Substantia nigra (tissue), 51 donors: ENCODE measurements at places on chromosomes 11 and 22.

DNA sequence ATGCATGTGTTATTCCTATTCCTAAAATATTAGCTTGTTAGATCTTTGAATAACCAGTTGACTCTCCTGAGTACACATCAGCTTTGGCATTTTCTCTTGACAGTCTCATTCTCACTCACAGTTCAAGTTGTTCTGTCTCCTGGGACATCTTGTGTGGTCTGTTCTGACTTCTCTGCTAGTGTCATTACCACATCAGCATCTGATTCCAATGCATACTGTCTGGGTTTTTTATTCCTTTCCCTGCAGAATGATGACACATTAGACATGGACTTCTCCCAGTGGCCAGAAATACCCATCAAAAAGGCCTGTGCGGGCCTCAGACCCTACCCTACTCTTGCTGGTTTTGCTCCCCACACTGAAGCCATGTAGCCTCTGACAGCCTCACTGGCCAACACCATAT lies 2.7 kb downstream of the ZNF74 start:
- DNase-seq = no peak

DNA sequence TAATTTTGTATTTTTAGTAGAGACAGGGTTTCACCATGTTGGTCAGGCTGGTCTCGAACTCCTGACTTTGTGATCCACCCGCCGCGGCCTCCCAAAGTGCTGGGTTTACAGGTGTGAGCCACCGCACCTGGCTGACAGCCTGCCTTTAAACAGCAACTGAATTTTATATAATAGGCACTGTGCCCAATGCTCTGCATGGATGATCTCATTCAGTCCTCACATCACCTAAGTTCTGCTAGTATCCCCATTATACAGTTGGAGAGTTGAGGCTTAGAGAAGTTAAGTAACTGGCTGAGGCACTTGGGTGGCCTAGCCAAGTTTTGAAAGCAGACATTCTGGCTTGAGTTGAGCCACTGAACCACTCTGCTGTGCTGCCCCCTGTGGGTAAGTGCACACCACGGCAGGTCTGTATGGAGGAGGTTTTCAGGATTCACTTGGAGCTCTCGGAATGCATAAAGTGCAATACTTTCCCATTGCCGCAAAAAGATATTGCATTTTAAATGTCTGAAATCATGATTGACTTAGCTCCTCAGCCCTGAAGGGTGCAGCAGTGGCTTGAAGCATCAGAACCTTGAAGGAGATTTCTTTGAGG lies 112.4 kb downstream of the LDLRAD3 start:
- no peak for DNase-seq

DNA sequence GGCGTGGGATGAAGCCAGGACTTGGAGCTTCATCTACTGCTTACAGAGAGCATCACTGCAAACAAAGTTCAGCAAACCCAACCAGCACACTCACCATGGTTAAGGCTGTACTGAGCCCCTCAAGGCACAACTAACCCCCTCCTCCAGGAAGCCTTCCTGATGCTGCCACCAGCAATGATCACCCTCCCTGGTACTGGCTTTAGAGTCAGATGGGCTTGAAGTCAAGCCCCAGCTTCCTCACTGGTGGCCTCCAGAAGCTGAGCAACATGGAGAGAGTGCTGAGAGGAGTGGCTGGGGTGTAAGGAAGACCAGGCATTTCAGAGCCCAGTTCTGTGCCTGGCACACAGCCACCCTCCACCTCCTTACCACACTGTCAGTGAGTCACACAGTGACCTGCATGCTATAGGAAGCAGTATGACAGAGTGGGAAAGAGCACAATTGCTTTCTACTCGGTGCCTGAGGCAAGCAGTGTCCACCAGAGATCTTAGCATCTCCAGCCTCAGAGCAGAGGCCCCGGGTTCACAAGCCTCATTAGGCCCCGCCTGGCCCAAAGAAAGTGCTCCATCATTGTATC lies 24.7 kb upstream of the BAIAP2L2 start:
- DNase-seq = no peak

DNA sequence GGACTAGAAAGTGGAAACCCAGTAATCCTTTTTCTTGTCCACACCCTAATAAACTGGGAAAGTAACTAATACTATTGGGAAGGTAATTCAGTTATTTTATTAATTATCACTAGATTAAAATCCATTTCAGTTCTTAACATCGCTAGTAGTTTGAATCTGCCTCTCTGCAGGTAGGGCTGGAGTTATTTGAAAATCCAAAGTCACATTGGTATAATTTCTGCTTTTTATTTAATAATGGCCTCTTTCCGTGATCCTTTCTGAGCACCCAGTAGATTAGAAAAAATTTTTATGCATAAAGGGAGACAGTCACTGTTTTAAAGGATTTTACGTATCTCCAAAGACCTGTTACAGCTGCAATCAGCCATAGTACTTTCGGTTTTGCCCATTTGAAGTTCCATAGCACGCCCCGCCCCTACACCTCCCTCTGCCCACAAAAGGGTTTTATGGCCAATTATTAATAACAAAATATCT lies 605 bp upstream of the COPB1 start:
- peak; percentile 8 for DNase-seq

GRCh38 chr11:46499821-46500220 lies 94.0 kb downstream of the AMBRA1 start:
- no peak for DNase-seq

DNA sequence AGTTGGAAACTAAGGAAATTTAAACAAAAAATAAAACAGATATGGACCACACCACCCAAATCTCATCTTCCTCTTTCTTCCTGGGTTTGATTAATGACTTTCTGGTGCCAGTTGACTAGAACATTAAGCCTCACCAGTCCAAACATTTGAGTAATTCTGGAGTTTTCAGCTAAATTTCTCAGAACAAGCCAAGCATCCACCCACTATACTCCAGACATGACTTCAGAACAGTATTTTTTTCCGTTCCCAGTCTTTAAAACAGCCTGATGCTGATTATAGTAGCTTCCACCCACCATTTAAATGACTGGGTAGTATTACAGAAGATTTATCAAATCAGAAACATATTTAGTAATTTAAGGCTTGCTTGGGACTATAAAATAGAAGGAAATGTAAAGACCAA lies 230.9 kb upstream of the UBASH3B start:
- DNase-seq = no peak

DNA sequence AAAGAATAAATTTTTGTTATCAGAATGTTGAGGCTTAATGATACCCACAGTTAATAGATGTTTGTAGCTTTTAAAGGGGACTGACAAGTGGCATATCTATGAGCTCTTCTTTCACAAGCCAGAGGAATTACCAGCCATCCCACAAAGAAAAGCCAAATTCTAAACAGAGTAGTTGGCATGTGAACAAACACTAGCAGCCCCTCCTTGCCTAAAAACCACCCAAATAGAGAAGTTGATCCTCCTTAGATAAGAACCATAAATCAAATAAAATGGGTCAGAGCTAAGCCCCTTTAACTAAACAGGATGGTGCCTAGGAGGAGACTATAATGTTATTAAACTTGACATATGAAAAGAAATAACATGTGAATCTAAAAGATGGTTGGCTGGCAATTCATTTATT lies 11.4 kb downstream of the LPXN start:
- DNase-seq = no peak
